ENCODE measurements at places on chromosomes 7 and 10.

DNA sequence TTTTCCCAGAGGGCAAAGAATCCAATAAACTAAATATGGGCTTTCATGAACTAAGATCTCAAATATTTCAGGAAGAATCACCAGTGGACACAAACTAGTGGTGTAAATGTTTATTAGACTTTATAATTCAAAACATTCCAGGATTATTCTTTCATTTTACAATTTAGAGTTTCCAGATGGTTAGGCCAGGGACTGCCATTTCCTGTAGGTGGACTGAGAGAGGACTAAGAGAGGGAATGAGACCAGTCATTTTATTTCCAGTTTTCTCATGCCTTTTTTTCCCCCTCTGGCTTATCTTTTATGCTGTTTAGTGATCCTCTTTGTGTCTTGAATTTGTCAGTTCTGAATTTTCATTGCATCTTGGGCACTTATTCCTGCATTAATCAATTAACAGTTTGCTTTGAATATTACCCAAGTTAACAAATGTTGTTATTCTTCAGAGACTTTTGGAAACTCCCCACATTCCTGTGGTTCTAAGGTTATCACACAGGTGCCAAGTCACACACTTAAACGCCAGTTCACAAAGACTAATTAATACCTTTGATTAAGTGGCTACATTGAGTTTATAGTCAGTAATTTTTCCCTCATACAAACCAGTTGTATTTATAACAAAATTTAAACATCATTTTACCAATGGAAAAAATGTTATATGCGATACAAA, 12.3 kb downstream of the CISD1 start:
- DNase-seq, result no peak

GRCh38 chr10:114430688-114431413, 26.5 kb upstream of the AFAP1L2 start:
- DNase-seq, result no peak

DNA sequence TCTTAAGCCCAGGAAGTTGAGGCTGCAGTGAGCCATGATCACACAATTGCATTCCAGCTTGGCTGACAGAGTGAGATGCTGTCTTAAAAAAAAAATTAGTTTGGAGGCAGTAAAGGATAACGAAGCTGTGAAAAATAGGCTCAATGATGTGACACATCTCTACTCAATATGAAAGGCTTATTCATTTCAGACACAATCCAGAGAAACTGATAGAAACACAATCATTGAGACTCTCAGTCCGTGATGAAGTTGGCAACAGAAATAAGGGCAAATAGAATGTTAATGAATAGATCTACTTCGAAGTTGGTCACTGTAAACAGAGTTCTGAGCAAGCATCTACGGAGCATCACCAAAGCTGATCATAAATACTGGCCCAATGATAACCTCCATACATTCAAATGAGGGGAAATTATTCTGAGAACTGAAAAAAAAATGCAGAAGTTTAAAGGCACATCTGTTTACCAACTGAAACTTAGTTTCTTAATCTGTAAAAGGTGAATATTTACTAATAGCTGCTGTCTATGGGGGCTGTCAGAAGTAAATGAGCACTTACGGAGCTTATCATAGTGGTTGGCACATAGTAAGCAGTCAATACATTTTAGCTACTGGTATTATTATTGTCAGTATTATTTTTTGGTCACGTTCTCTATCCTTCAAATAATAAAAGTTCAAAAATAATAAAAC, 70.4 kb downstream of the AKR1B1 start:
- DNase-seq, result no peak

GRCh38 chr10:7405637-7406036, 5.2 kb downstream of the SFMBT2 start:
- DNase-seq, result no peak

- DNase-seq, result no peak
These were observed 3.4 kb downstream of the CALHM2 start for GRCh38 chr10:103448746-103449145.

- no peak for DNase-seq
These were observed 253.7 kb downstream of the DYNC1I1 start for GRCh38 chr7:96026010-96026409.

DNA sequence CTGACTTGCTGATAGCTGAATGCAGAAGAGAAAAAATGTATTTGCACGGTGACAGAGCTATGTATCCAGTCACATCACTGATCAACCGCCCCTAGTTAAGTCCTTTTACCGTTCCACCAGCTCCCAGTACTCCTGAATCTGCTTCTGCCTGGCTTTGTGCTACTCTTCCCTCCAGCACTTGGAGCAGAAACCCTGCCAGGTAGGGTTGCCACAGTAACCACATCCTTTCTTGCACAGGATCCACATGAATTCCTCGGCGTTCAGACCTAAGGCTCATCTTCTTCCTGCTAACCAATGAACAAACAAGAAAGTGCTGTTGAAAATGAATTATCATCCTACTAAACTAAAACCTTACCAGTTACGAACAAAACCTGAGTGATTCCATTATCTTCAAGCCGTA, 52.0 kb upstream of the KCTD7 start:
- DNase-seq, result no peak

GRCh38 chr7:36659172-36659516, 65.2 kb downstream of the AOAH start:
- DNase-seq, result no peak

DNA sequence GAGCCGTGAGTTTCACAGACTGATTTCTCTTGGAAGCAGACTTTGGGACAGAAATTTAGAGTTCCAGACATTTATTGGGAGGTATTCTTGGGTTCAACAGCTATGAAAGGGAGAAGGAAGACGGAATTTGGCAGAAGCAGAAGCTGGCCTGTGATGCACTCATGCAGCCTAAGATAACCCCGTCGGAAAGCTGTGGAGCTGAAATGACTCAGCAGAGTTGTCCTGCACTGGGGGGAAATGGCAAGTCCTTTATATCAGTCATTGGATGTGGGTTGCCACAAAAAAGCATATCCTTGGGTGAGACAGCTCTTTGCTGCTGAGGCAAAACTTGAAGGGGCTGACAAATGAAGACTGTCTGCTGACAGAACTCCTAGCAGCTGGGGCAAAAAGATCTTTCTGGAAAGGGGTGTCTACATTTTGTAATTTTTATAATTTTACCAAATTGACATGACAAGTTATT, 11.5 kb upstream of the MICU1 start:
- no peak for DNase-seq

GRCh38 chr7:76016191-76016947, 22.0 kb upstream of the TMEM120A start:
- DNase-seq, result no peak

DNA sequence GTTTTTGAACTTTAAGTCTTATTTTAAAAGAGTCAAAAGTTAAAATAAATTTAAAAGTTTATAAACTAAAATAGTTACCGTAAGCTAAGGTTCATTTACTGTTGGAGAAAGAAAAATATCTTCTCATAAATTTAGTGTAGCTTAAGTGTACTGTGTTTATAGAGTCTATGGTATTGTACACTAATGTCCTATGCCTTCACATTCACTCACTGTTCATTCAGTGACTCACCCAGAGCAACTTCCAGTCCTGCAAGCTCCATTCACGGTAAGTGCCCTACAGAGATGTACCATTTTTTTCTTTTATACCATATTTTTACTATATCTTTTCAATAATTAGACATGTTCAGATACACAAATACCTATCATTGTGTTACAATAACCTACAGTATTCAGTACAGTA, 97.6 kb downstream of the PTN start:
- no peak for DNase-seq

DNA sequence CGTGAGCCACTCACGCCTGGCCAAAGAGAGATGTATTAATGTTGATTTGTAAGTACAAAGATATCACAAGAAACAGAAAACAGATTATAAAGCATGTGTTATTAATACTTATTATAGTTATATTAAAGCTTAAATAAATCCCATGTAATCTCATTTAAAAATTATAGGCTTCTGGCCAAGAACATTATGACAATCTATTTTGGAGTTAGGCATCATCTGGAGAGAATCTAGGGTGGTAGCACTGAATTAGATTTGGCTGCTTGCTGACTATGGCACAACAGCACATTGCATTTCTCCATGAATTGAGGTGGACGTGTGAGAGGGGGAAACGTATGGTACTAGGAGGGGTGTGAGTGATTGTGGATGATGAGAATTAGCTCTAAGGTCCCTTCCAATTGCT, 16.8 kb upstream of the SLC16A12 start:
- DNase-seq, result no peak

GRCh38 chr10:24485304-24485703, 238.4 kb downstream of the ARHGAP21 start:
- no peak for DNase-seq

DNA sequence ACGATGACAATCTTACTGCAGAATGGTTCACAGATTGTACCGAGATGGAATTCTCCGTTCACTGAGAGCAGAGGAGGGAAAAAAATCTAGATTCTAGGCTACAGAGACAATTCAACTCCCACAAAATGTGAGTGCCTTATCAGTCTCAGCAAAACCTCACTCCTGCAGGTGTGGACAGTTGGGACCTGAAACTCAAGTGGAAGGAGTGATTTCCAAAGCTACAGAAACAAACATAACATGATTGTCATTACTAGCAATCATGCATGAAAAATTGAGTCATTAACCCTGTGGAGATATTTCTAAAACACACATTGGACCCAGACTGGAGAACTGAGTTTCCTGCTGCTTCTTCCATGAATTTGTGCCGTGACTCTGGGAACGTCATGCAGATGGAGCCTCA, 70.3 kb downstream of the CALML3 start:
- no peak for DNase-seq

DNA sequence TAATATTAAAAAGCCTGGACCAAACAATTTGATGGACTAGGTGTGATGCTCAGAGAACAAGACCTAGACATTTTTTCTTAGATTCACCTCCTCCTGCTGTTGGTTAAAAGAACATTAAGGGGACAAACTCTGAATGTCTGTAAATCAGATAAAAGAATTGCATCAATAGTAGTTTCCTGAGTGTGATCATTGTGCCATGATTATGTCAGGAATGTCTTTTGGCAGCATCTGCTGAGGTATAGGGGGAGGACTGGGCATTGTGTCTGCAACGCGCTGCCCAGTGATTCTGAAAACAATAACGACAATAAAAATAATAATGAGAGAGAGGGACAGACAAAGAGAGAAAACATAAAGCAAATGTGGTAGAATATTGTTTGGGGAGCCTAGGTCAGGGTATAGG, 6.9 kb downstream of the C7orf57 start:
- no peak for DNase-seq

GRCh38 chr7:152859781-152860191, 100.2 kb downstream of the ACTR3B start:
- no peak for DNase-seq

- DNase-seq, result no peak
These were observed 51.9 kb upstream of the CAPZA2 start for GRCh38 chr7:116810267-116811116.

DNA sequence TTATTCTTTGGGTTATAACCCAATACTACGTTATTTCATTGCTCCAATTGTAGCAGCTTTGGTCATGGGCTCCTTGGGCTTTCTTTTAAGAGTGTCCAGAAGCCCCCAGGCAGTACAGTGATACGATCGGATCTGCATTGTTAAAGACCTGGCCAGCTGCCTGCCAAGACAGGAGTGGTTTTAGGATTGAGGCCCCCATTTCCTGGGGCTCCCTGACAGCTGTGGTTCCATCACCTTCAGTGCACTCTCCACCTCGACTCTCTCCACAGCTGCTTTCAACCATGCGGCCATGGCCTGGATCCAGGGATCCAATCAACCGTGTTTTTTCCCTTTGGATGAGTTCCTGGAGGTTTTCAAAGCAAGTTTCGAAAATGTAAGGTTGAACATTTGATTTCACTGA, 123.4 kb upstream of the BTBD16 start:
- DNase-seq, result no peak

DNA sequence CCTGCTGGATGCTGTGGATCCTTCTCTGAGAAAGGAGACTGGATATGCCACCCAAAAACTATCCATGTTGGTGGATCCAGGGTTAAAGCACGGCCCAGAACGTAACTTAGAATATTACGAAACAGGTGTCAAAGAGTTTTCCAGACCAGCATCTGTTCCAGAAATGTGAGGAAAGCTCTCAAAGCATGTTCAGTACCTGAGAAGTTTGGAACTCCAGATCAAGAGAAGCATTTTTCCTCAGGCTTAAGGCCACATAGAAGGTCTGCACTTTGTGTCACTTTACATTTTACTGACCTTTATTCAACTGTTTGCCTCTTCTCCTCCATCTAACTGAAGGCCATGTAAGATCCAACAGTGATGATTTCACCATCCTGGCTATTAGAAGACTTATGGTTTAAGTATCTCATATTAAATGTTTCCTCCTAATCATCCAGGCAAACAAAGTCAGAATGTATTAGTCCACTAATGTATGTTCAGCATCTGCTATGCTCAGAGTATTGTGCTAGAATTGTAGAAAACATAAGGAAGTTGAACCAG, 340.7 kb upstream of the LRGUK start:
- DNase-seq, result no peak

- no peak for DNase-seq
These were observed 11.5 kb downstream of the LIPJ start for GRCh38 chr10:88598055-88598454.

DNA sequence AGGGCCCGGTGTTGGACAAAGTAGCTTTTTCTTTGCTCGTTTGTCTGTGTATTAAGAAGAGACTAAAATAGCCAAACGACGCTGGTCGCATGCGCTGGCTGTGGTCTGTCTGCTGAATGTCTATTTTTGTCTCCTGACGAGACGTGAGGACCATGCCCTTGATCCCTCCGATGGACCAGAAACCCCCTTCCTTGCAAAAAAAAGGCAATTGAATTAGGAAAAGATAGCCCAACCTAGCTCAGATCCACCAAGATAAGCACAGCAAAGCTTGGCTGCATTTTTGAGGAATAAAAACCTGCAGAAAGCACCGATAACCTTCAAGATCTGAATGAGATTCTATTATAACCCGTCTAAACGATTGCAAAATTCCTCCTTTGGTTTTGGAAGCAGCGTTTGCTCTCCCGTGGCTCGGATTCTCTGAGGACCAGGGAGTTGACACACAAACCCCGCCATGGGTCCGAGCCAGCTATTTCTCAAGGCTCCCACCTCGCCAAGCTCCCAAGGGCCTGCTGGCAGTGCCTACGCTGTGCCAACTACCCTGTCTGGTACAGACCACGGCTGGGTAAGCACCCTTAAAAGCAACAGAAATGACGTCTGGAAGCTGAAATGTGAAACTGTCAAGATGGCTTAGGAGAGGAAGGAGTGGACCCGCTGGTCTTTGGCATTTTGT, 17.7 kb upstream of the TTYH3 start:
- no peak for DNase-seq

- DNase-seq, result no peak
These were observed 140.6 kb downstream of the RAPGEF5 start for GRCh38 chr7:22216309-22216708.

- DNase-seq, result peak; percentile 49
These were observed 201.0 kb upstream of the ADARB2 start for GRCh38 chr10:1938317-1938716.

- no peak for DNase-seq
These were observed 99.8 kb downstream of the EPDR1 start for GRCh38 chr7:38020121-38020785.

Measured in stimulated activated CD4-positive, alpha-beta T cell treated with anti-CD3 and anti-CD28 coated beads, Interleukin-15, amount 100 ng/mL, for 1 hour (primary cell).